ENCODE measurements at places on chromosomes 1 and 21. TPM values are rescaled to one million over a fixed set of nuclear protein-coding genes. Genes with fewer than 3 reads are reported as not detected.

The FAM151A gene
- not detected for total RNA-seq

The NTRK1 gene
- 2.0 TPM for total RNA-seq

The SEC16B gene
- total RNA-seq, result not detected

DNA sequence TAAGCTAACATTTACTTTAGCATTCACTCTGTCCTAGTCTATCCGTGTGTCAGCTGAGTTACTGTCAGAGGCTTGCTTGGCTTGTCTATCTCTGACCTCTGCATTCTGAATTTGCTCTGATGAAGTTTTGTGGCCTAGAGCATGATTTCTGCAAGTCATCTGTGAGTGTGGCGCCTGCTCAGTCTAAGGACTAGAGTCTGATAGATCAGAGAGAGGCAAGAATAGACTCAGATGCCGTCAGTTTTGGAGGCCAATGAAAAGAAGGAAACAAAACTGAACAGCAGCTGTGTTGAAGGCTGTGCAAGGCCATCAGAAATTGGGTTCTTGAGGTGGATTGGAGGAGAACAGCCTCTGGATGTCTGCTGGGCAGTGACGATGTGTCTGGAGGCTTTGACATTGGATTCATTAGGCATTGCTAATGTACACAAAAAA lies 573.1 kb downstream of the USP25 start:
- DNase-seq, result no peak

GRCh38 chr1:230070321-230071208 lies 3.5 kb downstream of the GALNT2 start:
- DNase-seq, result no peak

DNA sequence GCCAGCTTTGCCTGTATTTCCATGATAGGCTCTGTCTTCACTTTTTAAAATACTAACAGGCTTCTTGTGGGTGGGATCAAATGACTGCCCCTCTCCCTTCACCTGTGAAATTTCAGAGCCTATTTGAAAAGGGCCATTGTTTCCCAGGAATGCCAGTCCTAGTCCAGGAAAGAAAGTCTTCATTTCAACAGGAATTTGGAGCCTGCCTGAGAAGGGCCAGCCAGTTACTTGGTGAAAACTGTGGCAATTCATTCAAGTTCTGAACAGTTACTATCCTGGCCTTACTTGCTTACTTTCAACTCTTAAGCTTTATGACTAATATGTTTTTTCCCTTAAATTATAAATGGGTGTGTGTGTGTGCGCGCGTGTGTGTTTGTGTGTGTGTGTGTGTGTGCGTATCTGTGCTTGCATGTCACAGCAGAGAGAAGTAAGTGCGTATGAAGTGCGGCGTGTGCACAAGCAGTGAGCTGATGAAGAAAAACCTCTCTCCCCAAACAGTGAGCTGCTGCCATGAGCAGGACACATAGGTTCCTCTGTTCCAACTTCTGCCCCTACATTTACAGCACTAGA lies 67.5 kb upstream of the RNPC3 start:
- DNase-seq, result no peak

- no peak for DNase-seq
Observed at GRCh38 chr1:68384321-68384813, 65.4 kb downstream of the RPE65 start.

Measured in activated CD4-positive, alpha-beta T cell treated with anti-CD3 and anti-CD28 coated beads, Interleukin-2, amount 10 ng/mL, durations not matched to agents 7 days and 5 days (primary cell).